ENCODE measurements at places on chromosomes 7 and 10.

- no peak for DNase-seq
- peaks cover 11% of the 10 kb centered on the region for H3K4me1 ChIP-seq
- no peaks in the 10 kb centered on the region for H3K36me3 ChIP-seq
- no peak overlapping the region for H3K27ac ChIP-seq
- H3K27me3 ChIP-seq, result peaks cover 3% of the 10 kb centered on the region
These were observed 1.5 kb downstream of the ZP3 start for GRCh38 chr7:76426246-76426645.

DNA sequence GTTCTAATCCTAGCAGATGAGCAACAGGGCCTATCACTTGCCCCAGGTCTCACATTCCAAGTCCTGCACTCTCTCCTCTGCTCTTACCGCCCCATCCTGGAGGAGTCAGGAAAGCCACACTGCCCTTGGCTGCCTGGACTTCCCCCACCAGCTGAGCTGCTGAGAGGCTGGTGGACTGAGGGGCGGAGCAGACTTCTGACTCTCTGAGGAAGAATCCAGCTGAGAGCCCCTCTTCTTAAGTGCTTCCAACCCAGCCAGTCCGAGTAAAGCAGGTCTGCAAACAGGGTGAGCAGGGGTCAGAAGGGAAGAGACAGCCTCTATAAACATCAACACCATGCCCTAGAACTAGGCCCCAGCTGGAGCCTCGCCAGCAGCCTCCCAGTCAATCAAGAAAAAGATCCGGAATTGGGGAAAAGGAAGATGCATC, 92.4 kb upstream of the TMEM72 start:
- no peaks in the 10 kb centered on the region for H3K36me3 ChIP-seq
- no peaks in the 10 kb centered on the region for H3K4me1 ChIP-seq
- H3K27ac ChIP-seq, result no peak overlapping the region
- no peaks in the 10 kb centered on the region for H3K27me3 ChIP-seq
- no peak for DNase-seq

- no peak for DNase-seq
- H3K27ac ChIP-seq, result no peak overlapping the region
- no peaks in the 10 kb centered on the region for H3K36me3 ChIP-seq
- H3K4me3 ChIP-seq, result no peak overlapping the region
- no peaks in the 10 kb centered on the region for H3K4me1 ChIP-seq
- H3K27me3 ChIP-seq, result no peaks in the 10 kb centered on the region
These were observed 155.9 kb upstream of the SLC13A1 start for GRCh38 chr7:123355576-123356190.

DNA sequence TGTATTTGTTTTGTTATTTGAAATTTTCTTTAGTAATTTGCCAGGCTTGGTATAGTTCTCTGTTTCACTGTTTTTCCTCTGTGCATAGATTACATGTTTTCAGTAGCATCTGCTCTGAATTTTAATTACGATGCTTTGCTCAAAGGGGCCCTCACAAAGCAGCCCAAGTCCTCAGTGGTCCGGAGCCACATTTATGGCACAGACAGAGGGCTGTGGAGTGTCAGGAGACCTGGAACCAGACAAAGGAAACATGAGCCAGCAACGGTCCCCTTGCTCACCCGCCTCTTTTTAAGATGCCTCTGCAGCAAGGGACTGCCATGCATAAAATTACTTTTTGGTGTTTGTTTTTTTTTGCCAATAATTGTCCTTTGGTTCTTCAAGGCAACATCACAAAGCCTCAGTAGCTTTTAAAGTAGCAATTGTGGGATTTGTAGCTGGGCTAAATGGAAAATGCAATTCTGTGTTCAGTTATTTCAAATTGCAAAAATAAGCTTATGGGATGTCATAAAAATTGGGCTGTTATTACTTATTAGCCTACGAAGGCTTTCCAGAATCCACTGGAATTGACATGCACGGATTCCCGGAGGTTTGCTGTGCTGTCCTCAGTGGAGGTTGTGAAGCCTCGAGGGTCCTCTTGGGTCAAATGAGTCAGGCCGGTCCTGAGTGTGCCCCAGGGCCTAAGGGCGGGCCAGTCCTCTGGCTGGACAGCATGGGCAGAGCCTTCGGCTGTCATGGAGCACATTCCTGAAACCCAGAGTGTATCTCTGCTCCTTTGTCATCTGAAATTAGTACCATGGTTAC, 422.8 kb downstream of the GLRX3 start:
- no peaks in the 10 kb centered on the region for H3K36me3 ChIP-seq
- H3K4me3 ChIP-seq, result no peak overlapping the region
- H3K27me3 ChIP-seq, result no peaks in the 10 kb centered on the region

DNA sequence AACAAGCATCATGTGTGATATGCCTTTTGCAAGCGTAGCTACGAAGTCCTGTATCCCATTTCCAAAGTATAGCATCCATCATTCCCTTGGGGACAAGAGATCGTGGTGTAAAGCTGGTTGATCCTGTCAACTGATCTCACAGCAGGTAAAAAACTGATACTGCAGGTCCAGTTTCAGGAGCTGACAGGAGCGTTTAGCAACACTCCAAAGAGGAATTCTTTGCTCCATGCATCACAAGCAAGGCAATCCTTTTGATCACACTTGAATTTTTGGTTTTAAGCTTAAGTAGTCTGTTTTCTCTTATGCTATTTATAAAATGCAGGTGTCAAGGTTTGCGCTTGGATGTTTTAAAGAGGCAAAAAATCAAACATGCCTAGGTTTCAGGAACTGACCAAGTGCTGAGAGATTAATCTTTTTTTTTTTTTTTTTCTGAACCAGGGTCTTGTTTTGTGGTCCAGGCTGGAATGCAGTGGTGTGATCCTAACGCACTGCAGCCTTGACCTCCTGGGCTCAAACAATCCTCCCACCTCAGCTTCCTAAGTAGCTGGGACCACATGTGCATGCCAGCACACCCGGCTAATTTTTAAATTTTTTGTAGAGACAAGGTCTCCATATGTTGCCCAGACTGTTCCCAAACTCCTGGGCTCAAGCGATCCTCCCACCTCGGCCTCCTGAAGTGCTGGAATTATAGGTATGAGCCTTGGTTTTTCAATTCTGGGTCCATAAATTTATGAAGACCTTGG, 1.8 kb upstream of the ZDHHC4 start:
- H3K36me3 ChIP-seq, result peaks cover 4% of the 10 kb centered on the region
- peaks cover 5% of the 10 kb centered on the region for H3K4me1 ChIP-seq
- H3K27ac ChIP-seq, result no peak overlapping the region

GRCh38 chr7:107387128-107387527, 82.7 kb upstream of the GPR22 start:
- H3K4me1 ChIP-seq, result peaks cover 3% of the 10 kb centered on the region
- H3K36me3 ChIP-seq, result no peaks in the 10 kb centered on the region
- no peaks in the 10 kb centered on the region for H3K27me3 ChIP-seq
- no peak overlapping the region for H3K27ac ChIP-seq
- H3K4me3 ChIP-seq, result no peak overlapping the region

DNA sequence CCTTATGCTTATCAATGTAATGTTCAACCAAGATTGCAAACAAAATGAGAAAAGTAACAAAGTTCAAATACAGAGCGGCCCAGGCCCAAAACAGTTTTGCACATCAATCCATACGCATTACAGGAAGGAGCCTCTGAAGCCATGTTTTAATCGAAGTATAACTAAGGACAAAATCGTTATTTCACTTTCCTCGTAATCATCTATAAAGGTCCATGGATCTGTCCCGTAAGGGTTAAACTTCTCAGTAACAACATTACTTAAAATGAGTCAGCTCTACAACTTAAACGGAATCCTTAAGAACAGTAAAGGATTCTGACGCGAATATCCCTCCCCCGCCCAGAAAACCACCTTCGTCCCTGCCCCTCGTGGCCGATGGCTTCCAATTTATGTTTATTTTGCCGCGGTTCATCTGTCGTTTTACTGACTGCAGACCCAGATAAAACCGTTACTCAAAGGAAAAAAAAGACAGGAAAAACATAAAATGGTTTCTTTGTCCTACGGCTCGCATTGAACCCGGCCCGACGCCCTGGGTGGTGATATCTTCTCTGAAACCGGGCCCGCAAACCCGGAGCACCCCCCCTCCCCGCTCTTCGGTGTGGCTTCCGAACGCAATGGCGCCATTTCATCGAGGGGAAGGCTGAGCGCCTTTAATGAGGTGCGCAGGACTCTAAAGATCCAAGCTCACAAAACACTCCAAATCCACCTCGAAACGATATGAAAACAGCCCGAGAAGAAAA, 1.1 kb downstream of the HNRNPA2B1 start:
- peaks cover 19% of the 10 kb centered on the region for H3K36me3 ChIP-seq
- peak overlapping the region; percentile 100 for H3K27ac ChIP-seq
- H3K4me3 ChIP-seq, result peak overlapping the region; percentile 100
- DNase-seq, result peak; percentile 82
- no peaks in the 10 kb centered on the region for H3K27me3 ChIP-seq

- no peak for DNase-seq
- H3K4me3 ChIP-seq, result no peak overlapping the region
- no peaks in the 10 kb centered on the region for H3K36me3 ChIP-seq
These were observed 147.2 kb downstream of the MAPK8 start for GRCh38 chr10:48453451-48454301.

DNA sequence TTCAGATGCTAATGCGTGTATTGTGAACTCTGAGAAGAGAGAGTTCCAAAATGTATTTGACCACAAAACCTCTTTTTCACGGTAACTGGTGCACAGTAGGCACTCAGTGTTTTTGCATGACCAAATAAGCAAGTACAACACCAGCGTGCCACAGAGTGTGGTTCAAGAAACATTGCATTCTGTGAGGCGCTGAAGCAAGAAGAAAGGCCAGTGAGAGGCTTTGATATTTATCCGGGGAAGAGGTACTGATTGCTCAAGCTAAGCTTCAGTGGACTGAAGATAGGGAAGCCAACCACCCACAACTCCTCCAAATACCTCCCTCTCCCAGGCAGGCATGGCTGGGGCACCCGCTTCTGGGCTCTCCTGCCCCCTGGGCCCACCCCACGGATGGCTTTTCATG, 611.2 kb downstream of the SDK1 start:
- no peak for DNase-seq
- no peak overlapping the region for H3K4me3 ChIP-seq
- H3K27me3 ChIP-seq, result no peaks in the 10 kb centered on the region
- H3K36me3 ChIP-seq, result no peaks in the 10 kb centered on the region

- no peak overlapping the region for H3K4me3 ChIP-seq
- peaks cover 33% of the 10 kb centered on the region for H3K36me3 ChIP-seq
- H3K27me3 ChIP-seq, result no peaks in the 10 kb centered on the region
- H3K4me1 ChIP-seq, result peaks cover 3% of the 10 kb centered on the region
These were observed 35.0 kb downstream of the GLRX3 start for GRCh38 chr10:130171196-130171595.

DNA sequence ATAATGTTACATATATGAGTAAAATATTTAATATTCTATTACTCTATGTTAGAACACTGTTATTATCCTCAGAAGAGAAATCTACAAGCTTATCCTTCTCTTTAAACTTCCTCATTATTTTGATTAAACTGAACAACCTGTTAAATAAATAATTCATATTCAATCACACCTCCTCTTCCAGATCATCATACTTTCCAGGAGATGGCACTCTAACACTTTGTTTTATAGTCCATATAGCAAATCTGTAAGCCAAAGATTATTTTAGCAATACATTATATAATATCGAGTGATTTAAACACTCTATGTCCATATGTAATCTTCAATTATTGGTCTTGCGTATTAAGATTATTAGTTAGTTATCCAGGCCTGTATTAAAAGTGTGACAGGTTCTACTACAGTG, 694.1 kb downstream of the ANKRD7 start:
- no peak for DNase-seq
- no peak overlapping the region for H3K4me3 ChIP-seq
- H3K4me1 ChIP-seq, result no peaks in the 10 kb centered on the region

DNA sequence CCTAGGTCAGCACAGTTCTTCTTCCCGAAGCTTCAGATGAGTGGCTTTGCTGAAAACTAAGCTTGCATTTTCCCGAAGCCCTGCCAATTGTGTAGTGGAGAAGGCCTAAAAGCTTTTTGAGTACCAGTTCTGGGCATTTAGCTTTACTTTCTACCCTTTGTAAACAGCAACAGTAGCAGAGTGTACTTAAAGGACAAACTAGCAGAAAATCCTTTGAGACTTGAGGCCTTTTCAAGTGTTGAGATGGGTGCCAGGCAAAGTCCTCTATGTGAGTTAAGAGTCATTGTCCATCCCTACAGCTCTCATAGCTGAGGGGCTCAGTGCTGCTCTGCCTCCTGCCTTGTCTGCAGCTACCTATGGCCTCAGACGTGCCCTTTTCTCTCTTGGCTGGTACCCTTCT, 368.2 kb downstream of the CCSER2 start:
- H3K27ac ChIP-seq, result no peak overlapping the region
- no peaks in the 10 kb centered on the region for H3K27me3 ChIP-seq
- no peaks in the 10 kb centered on the region for H3K4me1 ChIP-seq
- no peaks in the 10 kb centered on the region for H3K36me3 ChIP-seq
- H3K4me3 ChIP-seq, result no peak overlapping the region
- DNase-seq, result no peak

- H3K27ac ChIP-seq, result no peak overlapping the region
- H3K4me1 ChIP-seq, result no peaks in the 10 kb centered on the region
- H3K4me3 ChIP-seq, result no peak overlapping the region
- no peak for DNase-seq
- no peaks in the 10 kb centered on the region for H3K27me3 ChIP-seq
These were observed 30.6 kb downstream of the MAPK8 start for GRCh38 chr10:48336978-48337599.

DNA sequence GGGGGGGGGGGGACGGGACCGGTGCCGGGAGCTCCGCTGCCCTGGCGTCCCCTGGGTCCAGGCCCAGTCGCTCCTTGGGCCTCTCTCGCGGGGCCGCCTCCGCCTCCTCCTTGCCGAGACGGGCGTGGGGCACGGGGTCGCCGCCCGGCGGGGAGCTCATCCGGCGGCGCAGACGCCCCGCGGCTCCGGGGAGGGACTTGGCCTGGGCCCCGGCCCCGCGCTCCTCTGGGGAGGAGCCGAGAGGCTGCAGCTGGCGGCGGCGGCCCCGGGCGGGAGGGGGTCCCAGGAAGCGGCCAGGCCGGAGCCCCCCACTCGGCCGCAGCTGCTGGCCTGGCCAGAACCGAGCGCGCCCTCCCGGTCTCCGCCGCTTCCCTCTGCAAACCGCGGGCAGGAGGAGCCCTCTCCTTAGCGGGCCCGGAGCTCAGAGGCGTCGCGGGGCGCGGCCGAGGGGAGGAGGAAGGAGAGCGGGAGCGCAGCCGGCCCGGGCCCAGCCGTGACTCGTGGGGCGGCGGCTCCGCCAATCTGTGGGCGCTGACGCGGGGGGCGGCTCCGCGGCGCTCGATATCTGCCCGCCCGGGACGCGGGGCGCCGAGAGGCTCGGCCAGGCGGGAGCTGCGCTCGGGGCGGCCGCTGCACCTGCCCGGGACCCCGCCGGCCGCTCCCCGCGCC, at the start of gene FAM20C:
Gene FAM20C (plus strand): TSS at position 591 of the 669 bp plus-strand sequence. CDS start 629 bp downstream, outside the sequence.
- H3K4me1 ChIP-seq, result no peaks in the 10 kb centered on the region
- H3K27ac ChIP-seq, result no peak within 1 kb of the TSS

- H3K4me3 ChIP-seq, result no peak overlapping the region
- H3K4me1 ChIP-seq, result no peaks in the 10 kb centered on the region
- DNase-seq, result no peak
- H3K36me3 ChIP-seq, result no peaks in the 10 kb centered on the region
These were observed 95.8 kb downstream of the ARHGAP22 start for GRCh38 chr10:48508791-48509772.

Data from thymus (tissue), 14 donors.